ENCODE measurements at places on chromosomes 3 and 15. TPM values are rescaled to one million over a fixed set of nuclear protein-coding genes. Genes with fewer than 3 reads are reported as not detected.

The CILP gene
- total RNA-seq: not detected

The ANXA2 gene
- total RNA-seq: 3,295 TPM

The SPTBN5 gene
- total RNA-seq: 0.51 TPM

GRCh38 chr15:75368689-75369239 is 357 bp upstream of the MAN2C1 start:
- no peak for DNase-seq

DNA sequence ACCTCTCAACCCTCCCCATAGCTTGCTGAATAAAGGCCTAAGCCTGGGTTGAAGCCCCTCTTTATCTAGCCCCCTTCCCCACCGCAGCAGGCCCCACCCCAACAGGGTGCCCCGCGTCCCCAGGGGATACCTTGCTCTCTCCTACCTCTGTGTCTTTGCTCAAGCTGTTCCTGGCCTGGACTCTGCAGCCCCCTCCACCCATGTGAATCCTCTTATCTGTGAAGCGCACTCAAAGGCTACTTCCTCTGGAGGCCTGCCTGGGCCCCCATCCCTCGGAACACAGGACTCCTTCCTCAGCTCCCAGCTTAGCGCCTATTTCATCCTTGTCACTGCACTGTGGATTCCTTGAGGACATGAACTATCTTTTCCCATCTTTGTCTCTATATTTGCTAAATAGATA is 61.4 kb upstream of the HERC1 start:
- no peak for DNase-seq

GRCh38 chr3:71511037-71511436 is 72.5 kb downstream of the FOXP1 start:
- DNase-seq: no peak
